Psoas muscle (tissue), 8 donors: ENCODE measurements at places on chromosomes 2 and 18. TPM values are rescaled to one million over a fixed set of nuclear protein-coding genes. Genes with fewer than 3 reads are reported as not detected.

Gene DYNAP
- not detected for total RNA-seq

Gene SCN7A
- 17.3 TPM for total RNA-seq

- no peaks in the 10 kb centered on the region for H3K4me1 ChIP-seq
- H3K27me3 ChIP-seq, result no peaks in the 10 kb centered on the region
- no peak overlapping the region for H3K27ac ChIP-seq
- no peak for DNase-seq
- H3K4me3 ChIP-seq, result no peak overlapping the region
- H3K36me3 ChIP-seq, result no peaks in the 10 kb centered on the region
These were observed 115.9 kb upstream of the TWIST2 start for GRCh38 chr2:238731961-238732360.

Gene RFX8
- not detected for total RNA-seq

GRCh38 chr18:22822024-22822423, 111.1 kb upstream of the RBBP8 start:
- H3K4me1 ChIP-seq, result no peaks in the 10 kb centered on the region
- H3K27me3 ChIP-seq, result peaks cover 4% of the 10 kb centered on the region
- no peaks in the 10 kb centered on the region for H3K36me3 ChIP-seq
- H3K27ac ChIP-seq, result no peak overlapping the region
- DNase-seq, result no peak
- no peak overlapping the region for H3K4me3 ChIP-seq

GRCh38 chr2:236165842-236166795, 2.1 kb downstream of the GBX2 start:
- H3K27me3 ChIP-seq, result peaks cover 3% of the 10 kb centered on the region
- DNase-seq, result no peak
- H3K27ac ChIP-seq, result no peak overlapping the region
- H3K4me3 ChIP-seq, result peak overlapping the region; percentile 62

DNA sequence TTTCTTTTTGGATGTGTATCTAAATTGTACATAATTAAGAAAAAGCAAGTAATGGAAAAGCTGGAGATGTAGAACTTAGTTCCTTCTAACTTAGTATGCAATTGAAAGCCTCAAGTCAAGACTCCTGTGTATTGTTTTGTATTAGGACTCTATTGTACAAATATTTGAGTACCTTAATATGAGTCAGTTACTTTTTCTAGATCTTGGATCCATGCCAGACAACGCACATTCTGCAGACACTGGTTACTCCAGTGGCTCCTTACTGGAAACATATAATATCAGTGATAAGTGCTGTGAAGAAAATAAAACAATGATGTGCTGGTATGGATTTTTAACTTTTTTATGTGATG, 1.5 kb downstream of the SLC39A10 start:
- no peaks in the 10 kb centered on the region for H3K27me3 ChIP-seq
- H3K27ac ChIP-seq, result peak overlapping the region; percentile 91
- no peak for DNase-seq
- no peaks in the 10 kb centered on the region for H3K36me3 ChIP-seq

Gene DSEL
- 0.99 TPM for total RNA-seq

- no peaks in the 10 kb centered on the region for H3K36me3 ChIP-seq
- DNase-seq, result no peak
- H3K4me3 ChIP-seq, result no peak overlapping the region
- H3K27me3 ChIP-seq, result no peaks in the 10 kb centered on the region
These were observed 45.2 kb upstream of the SMAD2 start for GRCh38 chr18:47975701-47976100.
